T-helper 2 cell (primary cell): ENCODE measurements at places on chromosomes 16 and 17.

DNA sequence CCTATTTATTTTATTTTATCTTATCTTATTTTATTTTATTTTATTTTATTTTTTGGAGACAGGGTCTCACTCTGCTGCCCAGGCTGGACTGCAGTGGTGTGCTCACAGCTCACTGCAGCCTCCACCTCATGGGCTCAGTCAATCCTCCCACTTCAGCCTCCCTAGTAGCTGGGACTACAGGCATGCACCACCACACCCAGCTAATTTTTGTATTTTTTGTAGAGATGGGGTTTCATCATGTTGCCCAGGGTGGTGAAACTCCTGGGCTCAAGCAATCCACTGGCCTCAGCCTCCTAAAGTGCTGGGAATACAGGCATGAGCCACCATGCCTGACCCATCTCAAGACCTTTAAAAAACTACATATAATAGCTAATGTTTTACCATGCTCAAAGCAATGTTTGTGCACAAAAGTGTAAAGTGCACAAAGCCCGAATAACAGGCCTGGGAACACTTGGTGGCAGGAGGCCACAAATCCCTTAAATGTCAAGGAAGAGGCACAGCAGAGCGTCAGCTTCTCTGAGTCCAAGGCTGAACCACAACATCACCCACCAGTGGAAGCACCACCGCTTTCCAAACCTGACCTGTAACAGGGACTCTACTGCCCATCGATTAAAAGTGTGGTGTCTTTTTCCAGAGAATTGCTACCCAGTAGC, 30.6 kb upstream of the SLC39A11 start:
- DNase-seq: no peak

- no peak for DNase-seq
These were observed 8.4 kb downstream of the PER1 start for GRCh38 chr17:8143581-8144400.

DNA sequence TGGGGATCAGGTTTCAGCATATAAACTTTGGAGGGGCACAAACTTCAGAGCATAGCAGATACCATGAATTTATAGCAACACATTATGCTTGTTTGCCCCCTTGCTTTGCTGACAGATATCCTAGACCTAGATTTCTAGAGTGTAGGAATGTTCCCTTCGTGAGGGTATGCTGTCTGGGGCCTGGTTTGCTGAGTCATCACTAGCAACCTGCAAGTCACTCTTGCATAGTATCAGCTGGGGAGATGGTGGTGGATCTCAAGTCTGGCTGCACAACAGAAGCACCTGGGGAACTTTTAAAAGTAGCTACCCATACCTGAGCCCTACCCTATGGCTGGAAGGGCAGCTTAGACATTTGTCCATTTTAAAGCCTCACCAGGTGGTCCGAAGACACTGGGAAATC, 22.3 kb upstream of the HSBP1 start:
- DNase-seq: no peak

DNA sequence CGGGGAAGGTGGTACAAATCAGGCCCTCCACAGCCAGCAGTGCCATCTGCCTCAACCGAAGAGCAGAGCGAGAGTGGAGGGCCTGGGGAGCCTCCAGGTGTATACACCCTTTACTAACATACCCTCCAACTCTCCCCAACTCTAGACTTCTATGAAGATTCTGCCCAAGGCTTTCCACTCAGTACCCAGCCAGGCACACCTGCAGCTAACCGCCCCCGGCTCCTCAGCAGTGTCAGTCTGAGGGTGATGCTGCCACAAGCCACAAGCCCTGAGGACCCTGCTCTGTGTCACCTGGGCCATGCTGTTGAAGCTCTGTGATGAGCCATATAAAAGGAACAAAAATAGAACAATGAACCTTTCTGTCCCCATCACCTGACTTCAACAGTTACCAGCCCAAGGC, 3.8 kb downstream of the CENPV start:
- DNase-seq: no peak

DNA sequence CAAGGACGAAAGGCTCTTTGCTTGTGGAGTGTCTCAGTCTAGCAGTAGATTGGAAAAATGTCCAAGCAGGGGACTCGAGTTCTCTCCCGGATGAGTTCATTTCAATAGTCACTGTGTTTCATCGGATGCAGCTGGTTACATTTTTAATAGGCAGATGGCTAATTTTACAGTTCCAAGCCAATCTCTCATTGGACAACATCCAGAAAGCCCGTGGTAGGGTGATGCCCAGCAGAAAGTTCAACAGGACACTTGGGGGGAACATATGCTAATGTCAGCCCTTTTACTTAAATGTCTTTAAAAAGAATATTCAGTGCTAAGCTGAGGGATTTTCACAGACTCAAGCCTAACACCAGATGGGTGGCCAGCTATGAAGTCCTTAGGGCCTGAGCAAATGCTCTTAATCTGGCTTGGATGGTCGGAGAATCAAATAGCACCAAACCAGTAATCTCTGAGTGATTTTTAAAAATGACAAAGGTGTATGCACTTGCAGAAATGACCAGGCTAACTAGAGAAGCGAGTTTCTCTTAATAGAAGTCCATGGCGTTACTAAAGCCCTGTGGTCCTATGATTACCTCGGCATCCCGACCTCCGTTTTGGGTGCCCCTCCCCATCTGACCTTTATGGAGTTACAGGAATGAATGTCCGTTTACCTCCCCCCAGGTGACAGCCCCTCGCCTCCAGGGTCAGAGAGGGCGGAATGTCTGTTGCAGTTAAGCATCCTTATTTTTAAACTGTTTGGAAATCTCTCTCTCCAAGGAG, 289.2 kb upstream of the SALL1 start:
- no peak for DNase-seq

- DNase-seq: no peak
These were observed 49.4 kb upstream of the GSE1 start for GRCh38 chr16:85563515-85564276.

- no peak for DNase-seq
These were observed 15.1 kb downstream of the SOCS1 start for GRCh38 chr16:11240636-11241473.

DNA sequence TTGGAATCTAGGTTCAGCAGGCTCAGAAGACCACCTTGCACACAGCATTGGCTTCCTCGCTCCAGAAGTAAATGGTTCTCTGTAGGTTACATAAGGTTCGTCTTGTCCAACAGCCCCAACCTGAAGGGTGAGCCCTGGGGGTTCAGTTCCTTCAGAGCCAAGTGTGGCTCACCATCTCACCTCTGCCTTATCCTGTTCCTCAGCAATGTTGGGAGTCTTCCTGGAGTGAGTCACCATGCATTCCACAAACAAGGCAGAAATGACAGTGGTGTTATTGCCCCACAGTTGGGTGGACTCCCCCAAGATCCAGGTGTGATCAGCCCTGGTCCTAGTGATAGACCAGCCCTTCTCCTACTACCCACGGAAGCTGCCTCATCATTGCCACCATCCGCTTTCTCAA, 26.8 kb upstream of the SMPD3 start:
- no peak for DNase-seq

DNA sequence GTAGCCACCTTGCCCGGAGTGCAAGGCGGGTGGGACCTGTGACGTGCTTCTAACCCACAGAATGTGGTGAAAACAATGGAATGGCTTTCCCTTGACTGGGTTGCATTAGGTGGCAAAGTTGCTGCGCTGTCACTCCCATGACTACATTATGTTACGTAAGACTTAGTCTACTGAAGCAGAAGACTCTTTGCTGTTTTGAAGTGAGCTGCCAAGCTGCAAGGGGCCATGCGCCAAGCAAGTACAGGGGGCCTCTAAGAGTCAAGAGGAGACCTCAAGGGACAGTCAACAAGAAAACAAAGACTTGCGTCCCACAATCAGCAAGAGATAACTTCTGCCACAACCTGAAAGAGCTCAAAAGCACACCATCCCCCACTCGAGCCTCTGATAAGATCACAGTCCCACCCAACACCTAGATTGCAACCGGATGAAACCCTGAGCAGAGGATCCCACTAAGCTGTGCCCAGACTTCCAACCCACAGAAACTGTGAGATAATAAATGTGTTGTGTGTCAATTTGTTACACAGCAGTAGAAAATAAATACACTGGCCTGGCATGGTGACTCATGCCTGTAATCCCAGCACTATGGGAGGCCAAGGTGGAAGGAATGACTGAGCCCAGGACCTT, 16.5 kb downstream of the ANKRD11 start:
- no peak for DNase-seq

DNA sequence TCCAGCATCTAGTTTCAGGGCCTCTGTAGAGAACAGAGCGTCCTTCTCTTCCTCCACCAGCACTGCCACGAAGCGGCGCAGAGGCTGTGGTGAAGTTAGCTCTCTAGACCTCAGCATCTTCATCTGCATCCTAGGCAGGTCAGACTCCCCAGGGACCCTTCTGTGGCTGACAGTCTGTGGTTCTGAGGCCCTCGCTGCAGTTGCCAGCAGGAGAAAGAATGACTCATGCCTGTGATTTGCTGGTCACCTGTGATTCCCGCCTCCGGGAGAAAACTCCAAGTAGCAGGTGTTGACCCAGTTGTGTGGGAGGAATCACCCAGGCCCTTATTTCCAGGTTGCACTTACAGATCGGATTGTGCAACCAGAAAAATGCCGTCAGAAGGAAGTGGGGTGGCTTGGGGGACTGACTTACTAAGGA, 117.3 kb upstream of the CACNG5 start:
- no peak for DNase-seq

DNA sequence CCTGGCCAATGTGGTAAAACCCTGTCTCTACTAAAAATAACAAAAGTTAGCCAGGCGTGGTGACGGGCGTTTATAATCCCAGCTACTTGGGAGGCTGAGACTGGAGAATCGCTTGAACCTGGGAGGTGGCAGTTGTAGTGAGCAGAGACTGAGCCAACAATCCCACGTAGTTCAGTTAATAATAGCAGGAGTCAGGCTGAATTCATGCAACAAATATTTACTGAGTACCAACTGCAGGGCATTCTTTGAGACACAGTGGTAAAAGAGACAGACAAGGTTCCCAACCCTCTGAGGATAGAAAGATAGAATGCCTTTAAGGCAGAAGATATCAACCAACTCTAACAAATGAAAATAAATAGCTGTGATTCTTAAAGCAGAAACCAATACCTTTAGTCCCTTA, 39.1 kb downstream of the SPOP start:
- DNase-seq: no peak

- DNase-seq: no peak
These were observed 371.0 kb downstream of the RBFOX1 start for GRCh38 chr16:7703672-7704071.

DNA sequence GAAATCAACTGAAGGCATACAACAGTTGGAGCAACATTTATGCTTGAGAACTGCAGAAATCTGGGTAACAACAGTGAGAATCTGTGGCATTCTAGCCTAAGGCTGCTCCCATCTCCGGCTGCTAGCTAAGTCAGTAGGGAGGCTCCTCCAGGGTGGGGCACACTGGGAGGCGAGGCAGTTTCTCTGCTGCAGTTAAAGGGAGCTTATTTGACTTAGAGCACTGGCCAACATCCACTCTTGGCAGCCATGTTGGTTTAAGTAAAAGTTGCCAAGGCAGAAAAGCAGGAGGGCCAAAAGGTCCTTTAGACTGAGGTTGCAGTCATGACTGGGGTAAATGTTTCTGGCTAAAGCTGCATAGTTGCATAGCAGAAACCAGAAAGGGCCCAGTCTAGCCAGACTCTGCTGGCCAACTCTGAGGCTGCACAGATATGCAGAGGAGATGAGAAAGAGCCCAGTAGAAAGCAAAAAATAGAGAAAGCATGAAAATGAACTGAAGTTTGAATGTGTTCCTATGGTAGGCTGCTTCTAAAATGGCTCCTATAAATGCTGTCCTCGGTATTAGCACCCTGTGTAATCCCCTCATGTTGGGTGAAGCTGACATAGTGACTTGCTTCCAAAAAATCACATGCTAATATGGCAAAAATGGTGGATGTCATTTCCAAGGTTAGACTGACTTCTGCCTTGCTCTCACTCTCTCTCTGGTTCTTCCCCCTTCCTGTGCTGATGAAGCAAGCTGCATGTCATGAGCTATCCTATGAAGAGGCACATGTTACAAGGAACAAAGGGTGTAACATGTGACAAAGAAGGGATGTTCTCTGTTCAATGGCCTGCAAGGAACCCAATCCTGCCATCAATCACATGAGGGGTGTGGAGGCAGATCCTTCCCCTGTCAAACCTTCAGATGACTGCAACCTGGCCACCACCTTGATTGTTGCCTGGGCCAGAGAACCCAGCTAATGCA, 3.7 kb upstream of the C16orf78 start:
- DNase-seq: no peak

DNA sequence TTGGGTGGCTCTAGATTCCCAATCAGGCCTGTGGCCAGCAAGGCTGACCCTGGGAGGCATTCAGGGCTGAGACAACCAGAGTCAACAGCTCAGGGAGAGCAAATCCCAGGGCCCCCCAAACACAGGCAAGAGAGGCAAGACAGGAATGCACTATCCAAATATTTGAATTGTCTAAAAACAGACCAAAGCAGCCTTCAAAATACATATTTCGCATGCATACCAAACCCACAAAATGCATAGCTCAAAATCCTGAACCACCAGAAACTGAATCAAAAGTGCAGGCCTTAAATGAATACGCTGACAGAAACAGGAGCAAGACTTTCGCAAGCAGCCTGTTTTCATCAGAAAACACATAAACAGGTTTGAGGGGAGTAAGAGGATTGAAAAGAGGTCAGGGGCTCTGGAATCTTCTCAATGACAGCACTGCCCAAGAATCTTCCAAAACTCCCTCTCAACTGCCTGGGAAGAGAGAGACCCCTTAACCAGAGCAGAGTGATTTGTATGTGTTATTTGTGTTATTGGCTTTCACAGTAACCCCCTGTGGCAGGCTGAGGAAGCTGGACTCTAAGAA, 213.6 kb upstream of the CDH5 start:
- no peak for DNase-seq

GRCh38 chr17:57766318-57766943, 21.3 kb upstream of the CCDC182 start:
- DNase-seq: no peak

GRCh38 chr16:83935005-83935857, 17.8 kb upstream of the OSGIN1 start:
- DNase-seq: no peak

DNA sequence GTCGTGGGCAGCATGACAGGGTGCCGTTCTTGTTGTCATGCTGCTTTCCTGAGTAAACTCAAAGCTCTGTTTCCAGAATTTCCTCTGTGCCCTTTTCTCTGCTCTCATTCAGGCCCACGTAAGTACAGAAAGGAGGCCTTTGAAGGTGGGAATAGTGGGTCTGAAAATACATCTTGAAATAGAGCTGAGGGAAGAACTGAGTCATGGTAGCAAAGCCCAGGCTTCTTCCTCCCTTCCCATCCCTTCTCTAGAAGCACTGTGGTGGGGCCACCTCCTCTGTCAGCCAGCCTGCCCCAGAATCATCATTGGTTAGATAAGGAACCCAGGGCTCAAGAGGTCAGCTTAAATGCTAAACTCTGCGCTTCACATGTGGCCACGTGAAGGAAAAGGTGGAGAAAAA, 9.4 kb downstream of the CTRL start:
- no peak for DNase-seq
